T-helper 2 cell (primary cell): ENCODE measurements at places on chromosomes 13 and 19.

DNA sequence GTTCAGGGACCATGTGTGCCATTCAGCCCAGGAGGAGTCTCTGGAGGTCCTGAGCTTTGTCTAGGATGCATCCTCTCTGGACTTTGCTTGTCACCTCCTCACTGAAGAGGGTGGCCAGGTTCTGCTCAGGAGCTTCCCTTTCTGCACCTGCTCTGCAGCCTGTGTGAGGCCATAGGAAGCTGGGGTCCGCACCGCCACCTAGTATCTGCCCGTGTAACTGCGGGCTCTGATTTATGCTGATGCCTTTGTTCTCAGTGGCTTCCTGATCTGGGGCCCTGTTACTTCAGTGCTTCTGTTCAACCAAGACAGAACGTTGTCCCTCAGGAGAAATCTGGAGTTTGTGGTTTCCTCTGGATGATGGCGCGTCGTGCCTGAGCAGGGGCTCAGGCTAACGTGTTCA lies 15.5 kb downstream of the ZNF610 start:
- no peak for DNase-seq

DNA sequence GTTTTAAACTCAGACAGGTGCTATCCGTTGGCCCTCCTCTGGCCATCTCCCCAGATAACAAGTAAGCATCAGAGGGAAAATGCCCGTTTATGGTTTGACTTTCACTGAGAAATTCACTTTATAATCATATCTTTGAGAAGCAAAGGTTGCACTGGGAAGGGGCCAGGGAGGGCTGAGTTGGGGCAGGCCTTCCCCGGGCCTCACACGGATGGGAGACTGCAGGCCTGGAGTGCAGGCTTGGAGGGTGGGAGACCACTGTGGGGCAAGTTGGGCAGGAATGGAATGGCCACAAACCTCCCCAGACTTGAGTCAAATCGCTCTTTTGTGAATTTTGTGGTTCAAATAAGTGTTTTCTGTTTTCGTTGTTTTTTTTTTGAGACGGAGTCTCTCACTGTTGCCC lies 451.7 kb downstream of the TSHZ3 start:
- DNase-seq = no peak

DNA sequence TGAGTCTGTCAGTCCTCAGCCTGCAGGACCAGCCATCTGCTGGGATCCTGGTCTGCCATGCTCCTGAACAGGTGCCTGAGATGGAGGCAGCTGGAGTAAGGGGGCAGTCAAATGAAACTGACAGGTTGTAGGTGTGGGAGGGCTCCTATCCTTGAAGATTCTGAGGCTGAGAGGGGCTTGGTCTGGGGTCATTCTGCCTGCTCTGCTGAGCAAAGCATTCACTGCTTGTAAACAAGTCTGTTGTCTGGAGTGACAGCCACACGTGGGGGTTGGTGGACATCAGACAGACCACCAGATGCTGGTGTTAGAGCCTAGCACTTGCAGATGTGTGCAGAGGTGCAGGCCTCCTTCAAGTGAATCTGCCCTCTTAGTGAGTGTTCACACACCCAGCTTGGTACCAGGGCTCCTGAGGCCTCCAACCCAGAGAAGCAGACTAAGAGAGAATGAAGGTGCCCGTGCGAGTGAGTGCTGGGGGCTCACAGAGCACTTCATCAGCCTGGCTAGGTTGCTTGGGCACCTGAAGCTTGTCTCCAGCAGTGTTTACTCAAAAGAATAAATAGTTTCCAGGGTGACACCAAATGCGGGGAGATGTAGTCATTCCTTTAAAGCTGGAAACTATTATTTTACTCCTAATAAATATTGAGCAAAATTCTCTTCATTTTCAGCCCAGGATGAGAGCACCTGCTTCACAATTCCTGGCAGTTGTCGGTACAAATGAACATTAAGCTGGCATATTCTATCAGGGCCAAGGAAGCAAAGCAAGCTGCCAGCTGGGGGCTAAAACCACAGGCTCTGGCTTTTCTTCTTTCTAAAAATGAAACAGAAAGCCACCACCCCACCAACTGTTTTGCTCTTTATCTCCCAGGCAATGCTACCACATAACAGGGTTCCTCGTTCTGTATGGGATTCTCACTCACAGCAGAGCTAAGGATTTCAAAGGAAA lies 82.3 kb downstream of the RNASEH2B start:
- DNase-seq = no peak

GRCh38 chr19:12194827-12195731 lies 32.2 kb downstream of the ZNF136 start:
- peak; percentile 24 for DNase-seq

DNA sequence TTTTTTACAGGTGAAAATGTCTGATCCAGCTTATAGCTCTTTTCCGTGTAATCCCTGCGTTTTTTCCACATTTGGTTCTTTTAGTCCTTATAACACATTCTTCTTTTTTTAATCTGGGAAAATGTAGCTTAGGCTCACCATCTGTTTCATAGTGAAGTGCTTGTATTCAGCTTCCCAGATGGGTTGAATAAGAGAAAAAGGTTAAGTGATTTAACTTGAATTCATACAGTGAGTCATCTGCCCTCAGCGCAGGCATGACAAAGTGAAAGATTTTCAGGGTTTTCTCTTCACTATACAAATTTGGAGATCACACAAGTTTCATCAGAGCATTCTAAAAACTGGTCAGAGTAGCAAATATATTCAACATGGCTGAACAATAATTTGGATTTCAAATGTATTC lies 224.8 kb downstream of the SPRY2 start:
- DNase-seq = no peak

GRCh38 chr19:28520998-28521568 lies 691.9 kb downstream of the UQCRFS1 start:
- DNase-seq = no peak

- no peak for DNase-seq
Measured at GRCh38 chr13:25881971-25882451, 169.8 kb downstream of the SHISA2 start.
